ENCODE measurements at places on chromosomes 12 and 14.

- no peak for DNase-seq
Measured at GRCh38 chr14:103724116-103724515, 8.5 kb downstream of the ZFYVE21 start.

GRCh38 chr14:50656776-50657175 is 11.3 kb downstream of the SAV1 start:
- DNase-seq = no peak

DNA sequence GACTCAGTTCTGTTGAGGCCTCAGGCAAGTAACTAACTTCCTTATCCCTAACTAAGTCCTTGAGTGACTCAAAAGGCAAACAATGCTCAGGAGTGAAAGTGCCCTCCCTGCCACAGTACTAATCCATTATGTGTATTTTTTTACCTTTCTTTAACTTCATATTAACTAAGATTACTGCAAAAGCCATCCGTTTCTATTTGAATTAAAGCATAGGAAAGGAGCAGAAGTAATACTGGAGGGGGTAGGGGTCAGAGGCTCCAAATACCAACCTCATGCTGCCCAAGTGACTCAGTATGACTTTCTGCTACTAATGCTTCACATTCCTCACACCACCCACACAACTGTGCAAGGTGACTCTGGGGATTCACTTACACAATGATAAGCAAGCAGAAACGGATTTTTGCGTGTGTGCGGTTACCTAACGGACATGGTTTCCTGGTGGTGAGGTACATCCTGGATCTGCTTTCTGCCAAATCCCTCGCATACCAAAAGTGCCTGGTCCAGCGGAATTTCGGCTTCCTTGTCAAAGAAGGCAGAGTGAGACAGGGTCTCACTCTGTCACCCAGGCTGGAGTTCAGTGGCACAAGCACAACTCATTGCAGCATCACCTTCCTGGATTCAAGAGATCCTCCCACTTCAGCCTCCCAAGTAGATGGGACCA is 25.1 kb downstream of the MOK start:
- DNase-seq = no peak

DNA sequence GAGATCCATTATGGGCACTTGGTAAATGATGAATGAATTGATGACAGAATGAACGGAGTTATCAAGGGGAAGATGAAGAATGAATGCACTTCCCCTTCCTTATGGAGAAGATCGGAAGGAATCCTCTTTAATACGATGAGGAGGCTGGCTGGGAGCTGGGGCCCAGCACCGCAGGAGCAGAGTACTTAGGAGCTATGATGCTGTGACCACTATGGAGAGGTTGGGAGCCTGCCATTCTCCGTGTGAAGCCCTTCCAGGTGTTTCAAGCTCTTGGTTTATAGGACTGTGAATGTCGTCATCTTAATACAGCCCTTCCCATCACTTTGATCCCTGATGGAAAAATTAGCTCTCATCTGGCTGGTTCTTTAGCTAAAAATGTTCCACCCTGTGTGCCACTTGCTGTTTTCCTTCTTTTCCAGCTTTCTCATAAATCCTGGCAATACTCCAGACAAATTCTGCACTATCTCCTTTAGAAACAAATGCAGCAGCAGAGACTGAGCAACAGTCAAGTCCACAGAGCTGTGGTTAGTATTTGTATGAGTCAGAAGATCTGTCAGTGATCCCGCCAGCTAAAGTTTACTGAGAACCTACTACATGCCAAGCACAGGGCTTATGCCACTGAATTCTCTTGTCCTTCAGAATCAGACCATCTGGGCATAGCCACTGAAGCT is 263.1 kb upstream of the CRY1 start:
- DNase-seq = no peak

GRCh38 chr12:16563504-16563903 is 42.5 kb downstream of the LMO3 start:
- DNase-seq = no peak

DNA sequence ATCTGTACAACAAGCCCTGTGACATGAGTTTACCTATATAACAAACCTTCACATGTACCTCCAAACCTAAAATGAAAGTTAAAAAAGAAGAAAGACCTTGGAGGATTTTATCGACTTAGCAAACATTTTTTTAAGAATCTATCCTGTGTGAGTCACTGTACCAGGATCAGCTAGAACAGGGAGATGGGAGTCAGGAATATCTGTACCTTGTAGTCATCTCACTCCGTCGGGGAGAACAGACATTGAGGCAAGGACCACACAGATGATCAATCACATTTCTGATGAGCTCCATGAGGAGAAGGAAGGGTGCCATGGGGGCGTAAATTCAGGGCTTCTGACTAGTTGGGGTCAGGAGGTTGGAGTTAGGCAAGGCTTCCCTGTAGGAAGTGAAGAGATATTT is 310.6 kb downstream of the VRK1 start:
- no peak for DNase-seq

GRCh38 chr12:62435303-62436163 is 31.1 kb upstream of the MON2 start:
- DNase-seq = peak; percentile 20

DNA sequence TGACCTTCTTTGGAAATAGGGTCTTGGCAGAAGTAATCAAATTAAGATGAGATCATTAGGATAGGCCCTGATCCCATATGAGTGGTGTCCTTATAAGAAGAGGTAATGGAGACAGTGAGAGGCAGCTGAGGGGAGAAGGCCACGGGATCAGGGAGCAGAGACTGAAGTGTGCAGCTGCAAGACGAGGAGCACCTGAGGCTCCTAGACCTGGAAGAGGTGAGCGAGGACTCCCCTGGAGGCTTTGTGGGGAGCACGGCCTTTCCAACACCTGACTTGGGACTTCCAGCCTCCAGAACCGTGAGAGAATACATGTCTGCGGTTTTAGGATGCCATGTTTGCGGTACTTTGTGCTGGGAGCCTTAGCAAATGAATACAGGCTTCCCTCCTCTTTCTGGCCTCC is 37.5 kb downstream of the LRTM2 start:
- DNase-seq = no peak

- peak; percentile 64 for DNase-seq
Measured at GRCh38 chr14:74257078-74257940, 18.1 kb downstream of the VSX2 start.

- DNase-seq = no peak
Measured at GRCh38 chr14:84819528-84819927, 710.4 kb upstream of the FLRT2 start.

DNA sequence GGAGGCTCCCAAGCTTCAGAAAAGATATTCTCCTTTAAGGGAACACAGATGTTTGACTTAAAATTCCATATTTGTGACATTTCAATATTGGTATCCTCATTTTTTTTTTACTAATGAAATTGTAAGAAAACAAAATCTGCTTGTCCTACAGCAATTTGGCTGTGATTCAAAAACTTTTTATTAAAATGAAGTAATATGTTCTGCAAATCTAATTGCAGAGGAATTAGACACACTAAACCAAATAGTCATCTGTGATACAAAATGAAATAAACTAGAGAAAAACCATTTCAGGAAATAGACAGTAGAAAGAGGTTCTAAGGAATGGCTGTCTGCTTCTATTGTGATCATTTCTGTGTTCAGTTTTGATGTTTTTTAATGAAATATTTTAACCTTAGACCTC is 50.1 kb upstream of the HIF1A start:
- DNase-seq = no peak

GRCh38 chr12:43069768-43070221 is 480.2 kb upstream of the PRICKLE1 start:
- no peak for DNase-seq

DNA sequence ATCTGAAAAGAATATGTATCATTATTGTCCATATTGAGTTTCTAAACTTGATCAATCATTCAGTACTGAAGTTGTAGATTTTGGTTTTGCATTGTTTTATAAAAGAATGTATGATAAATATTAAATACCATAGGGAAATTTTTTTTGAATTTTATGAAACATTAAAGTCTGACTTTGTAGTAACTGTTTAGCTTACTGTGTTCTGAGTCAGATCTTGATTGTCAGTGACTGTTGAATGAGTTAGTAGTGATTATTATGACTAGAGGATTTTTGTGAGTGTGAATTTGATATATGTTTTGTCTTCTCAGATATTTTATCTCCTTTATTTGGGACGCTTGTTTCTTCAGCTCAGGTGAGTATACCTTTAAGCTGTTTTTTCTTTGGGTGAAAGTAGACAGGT is 10.1 kb downstream of the TDP1 start:
- DNase-seq = no peak

DNA sequence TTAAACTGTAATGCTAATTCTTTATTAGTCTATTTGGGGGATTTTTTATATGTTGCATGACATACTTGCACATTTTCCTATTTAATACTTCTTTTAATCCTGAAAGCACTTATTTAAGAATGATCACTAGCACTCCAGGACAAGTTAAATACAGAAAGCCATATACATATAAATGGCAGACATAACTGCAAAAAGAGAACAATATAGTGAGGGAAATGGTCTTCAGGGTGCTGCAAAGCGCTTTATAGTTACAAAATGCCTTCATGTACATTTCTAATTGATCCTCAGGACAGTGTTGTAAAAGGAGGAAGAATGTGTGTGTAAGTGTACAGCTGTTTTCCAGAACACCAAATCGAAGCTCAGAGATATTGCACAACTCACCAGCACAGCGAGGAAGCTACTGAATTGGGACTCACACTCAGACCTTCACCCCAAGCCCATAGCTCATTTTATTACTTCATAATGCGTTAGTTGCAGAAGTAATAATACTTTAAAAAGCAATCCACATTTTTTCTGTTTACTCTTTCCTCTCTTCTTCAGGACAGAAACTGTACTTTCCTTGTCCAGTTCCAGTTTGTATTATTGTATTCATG is 428.2 kb downstream of the RAD51B start:
- DNase-seq = no peak

DNA sequence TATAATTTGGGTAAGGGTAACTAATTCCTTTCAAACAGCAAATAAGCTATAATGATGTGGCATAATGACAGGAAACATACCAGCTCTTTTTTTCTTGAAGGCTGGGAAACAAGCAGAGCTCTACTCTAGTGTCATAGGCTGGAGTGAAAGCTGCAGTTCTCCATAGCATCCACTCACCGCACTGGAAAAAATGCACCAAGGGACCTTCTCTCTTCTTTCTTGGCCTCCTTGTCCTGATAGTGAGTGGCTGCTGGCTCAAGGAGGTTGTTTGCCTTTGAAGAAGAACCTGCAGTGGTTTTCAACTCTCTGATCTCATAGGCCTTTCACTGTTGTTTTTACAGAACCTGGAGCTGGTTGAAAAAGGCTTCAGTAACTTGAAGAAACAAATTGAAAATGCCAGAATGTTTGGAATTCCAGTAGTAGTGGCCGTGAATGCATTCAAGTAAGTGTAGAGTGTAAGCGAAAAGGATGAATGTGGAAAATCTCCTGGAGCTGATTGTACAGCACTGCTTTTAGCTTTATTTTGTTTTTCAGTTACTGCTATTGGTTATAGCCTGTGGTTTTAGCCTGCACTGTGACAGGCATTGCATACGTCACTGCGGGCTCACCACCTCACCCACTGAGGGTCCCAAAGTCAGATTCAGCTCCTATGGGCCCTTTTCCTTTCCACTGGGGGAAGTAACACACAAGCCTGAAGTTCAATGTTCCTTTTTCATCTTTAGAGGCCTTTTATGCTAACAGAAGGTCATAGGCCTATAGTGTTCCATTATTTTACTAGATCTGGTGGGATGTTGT is 17.2 kb upstream of the AKAP5 start:
- peak; percentile 34 for DNase-seq

DNA sequence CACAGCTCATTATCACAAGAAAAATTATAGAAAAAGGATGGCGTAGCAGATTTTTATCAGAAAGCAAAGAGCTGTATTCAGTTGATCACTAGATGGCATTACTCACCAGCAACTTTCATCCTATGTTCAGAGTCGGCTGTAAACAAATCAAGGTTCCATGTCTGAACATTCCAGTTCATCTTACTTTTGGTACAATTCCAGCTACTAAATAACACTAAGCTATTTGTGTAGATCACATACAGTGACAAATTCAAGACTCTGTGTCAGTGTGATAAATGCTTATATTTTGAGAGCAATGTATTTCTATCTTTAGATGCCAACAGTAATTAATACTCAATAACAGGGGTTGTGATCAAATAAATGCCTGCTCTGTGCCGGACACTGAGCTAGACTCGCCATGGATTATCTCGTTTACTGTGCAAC is 30.1 kb downstream of the NRDE2 start:
- peak; percentile 36 for DNase-seq

GRCh38 chr12:29945904-29946303 is 162.2 kb upstream of the TMTC1 start:
- DNase-seq = no peak

- DNase-seq = no peak
Measured at GRCh38 chr12:109983432-109984142, 12.6 kb downstream of the GIT2 start.

- no peak for DNase-seq
Measured at GRCh38 chr12:76531056-76531455, 28.5 kb downstream of the OSBPL8 start.

DNA sequence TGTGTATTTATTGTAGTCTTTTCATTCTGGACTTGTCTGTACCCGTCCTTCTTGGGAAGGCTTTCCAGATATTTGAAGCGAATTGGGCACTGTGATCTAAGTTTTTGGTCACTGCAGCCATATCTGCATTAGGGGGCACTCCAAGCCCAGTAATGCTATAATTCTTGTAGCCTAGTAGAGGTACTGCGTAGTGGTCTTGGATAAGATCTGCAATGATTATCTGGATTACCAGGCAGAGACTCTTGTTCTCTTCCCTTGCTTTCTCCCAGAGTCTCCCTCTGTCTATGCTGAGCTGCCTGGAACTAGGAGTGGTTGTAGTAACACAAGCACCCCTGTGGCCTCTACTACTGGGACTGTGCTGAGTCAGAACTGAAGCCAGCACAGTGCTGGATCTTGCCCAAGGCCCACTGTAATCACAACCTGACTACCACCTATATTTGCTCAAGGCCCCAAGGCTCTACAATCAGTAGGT is 30.0 kb downstream of the SLC38A2 start:
- peak; percentile 60 for DNase-seq

- no peak for DNase-seq
Measured at GRCh38 chr14:74368441-74368840, 20.2 kb downstream of the VRTN start.

DNA sequence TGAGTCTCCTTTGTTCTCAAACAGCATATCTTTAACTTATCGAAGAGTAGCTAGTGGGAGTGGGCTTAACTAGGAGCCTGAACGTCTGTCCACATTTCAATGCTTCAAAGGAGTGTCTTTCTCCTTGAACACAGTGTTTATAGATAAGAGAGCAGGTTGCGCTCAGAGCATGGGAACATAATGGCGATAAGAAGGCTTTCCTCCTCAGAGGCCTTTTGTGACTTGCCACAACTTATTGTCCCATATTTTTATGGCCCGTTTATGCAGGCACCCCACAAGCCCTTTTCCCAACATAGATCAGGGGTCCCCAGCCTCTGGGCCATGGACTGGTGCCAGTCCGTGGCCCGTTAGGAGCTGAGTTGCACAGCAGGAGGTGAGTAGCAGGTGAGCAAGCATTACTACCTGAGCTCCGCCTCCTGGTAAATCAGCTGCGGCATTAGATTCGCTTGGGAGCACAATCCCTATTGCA is 2.6 kb upstream of the DDX47 start:
- no peak for DNase-seq

- DNase-seq = no peak
Measured at GRCh38 chr12:33431648-33432047, 8.0 kb downstream of the SYT10 start.

GRCh38 chr12:18908191-18908590 is 170.3 kb downstream of the CAPZA3 start:
- DNase-seq = no peak
